ENCODE measurements at places on chromosomes 5 and 9.
A peak's percentile ranks its signal among the peaks of the same experiment; 100 is the strongest.

- DNase-seq, result peak; percentile 38
Measured at GRCh38 chr9:137171149-137171900, 531 bp downstream of the TMEM210 start.

DNA sequence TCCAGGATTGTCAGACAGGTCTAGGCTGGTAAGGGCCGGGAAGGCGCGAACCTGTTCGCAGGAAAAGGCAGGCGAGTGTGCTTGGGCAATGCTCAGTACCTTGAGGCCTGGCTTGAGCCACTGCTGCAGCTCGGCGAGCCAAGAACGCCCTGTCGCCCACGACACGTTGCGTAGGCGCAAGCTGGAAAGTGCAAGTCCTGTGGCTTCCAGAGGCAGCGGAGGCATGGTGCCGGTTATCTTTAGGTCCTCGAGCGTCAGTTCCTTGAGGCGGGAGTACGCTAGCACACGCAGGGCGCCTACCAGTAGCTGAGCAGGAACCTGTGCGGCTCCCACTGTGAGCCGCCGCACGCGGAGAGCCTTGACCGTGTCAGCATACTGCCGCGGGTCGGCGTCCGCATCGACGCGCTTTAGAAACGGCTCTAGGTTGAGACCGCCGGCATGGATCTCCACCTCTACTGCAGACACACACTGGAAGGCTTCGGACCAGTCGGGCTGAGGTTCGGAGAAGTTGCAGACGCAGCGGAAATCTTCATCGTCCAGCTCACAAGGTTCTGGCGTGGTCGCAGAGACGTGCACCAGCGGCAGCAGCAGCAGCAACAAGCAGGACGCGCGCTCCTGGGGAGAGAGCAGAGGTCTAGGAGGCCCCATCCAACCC is 482 bp downstream of the CD14 start:
- DNase-seq, result peak; percentile 40

DNA sequence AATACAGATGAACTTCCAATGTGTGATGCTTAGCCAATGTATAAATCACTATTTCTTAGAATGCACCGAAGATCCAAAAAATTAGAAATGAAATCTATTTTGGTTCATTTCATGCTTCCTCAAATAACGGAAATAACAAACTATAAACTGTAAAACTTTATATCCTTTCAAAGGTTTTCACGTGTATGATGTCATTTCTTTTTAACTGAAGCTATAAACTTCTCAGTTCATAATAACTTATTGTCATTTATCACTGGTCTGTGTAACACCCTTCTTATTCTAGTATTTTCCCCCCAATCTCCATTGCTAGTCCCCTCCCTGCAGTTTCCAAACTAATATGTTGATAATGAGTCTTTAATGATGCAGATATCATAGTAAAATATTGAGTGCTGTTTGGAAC is 36.4 kb downstream of the DMRT2 start:
- no peak for DNase-seq

DNA sequence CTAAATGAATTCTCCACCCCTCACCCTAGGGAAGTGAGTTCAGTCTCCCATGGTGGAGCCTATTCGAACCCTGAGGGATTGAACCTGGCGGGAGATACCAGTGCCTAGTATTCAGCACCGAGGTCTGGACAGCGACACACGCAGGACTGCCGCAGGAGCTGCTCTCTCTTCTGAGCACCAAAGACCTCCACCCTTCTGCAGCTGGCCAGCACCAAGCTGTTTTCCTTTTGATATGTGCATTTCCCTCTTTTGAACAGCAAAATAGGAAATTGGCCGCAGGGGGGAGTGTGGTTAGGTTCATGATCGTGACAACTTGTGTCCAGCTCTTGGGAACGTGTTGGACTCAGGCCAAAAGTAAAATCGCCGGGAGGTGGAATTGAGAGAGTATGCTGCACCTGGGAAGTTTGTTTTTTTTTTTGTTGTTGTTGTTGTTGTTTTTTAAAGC is 1.2 kb upstream of the PCSK1 start:
- DNase-seq, result peak; percentile 28

DNA sequence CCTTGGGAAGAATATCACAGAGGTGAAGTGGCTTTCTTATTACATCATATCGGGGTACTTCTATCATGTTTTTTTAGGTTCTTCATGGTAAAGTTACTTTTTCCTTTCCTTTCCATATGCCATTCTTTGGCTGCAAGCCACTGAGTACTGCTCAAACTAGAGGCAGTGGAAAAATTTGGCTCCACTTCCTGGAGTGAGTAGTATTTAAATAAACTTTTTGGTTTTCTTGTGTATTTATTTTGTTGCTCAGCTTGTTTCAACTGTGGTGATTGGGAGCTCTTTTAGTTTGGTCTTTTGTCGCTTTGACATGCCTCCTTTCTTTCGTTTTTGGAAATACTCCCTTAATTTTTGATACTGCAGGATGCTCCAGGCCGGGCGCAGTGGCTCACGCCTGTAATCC is 69.8 kb downstream of the WDR70 start:
- DNase-seq, result no peak

DNA sequence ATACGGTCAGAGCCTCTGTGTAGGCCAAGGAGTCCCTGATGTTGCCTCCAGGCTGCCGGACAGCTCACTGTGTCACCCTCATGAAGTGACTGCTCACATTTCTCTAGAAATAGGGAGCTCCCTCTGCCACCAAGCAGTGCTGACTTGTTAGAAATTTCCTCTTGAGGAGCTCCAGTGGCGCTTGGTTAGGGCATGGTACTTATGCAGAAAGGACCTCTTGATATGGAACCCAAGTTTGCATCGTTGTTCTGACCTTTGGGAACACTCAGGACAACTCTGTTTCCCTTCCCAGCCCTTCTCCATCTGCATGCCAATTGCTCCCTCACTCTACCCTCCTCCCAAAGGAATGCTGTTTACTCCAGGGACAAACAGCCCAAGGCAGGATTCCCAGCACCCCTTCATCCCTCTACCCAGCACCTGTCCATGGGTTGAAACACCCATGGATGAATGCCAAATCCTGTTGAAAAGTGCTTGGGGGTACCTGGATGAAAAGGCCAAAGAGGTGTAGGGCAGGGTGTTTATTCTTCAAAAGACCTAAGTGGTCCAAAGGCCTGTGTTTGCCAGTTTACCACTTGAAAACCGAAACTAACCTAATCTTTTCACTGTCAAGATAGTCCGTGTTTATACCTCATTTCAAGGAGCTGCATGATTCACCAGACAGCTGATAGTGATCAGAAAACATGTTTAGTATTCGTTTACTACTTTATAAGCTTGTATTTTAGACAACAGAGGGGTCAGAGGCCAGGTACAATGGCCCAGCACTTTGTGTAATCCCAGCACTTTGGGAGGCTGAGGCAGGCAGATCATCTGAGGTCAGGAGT is 51.1 kb downstream of the KLF4 start:
- DNase-seq, result no peak

DNA sequence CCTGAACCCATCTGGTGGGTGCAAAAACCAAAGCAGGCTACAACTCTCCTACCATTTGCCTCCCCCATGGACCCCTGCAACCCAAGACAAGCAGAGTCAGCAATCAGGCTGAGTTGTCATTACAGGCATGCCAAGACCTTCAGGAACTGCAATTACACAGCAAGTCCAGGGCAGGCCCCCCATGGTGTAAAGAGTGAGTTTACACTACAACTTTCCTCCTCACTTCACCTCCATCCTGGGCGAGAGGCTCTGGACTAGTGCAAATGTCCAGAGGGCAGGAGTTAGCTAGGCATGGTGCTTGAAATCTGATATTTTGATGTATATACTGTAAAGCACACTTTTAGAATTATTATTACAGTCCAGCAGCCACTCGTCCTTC is 7.0 kb upstream of the P4HA2 start:
- no peak for DNase-seq

GRCh38 chr5:1011741-1012312 is 3.2 kb downstream of the NKD2 start:
- no peak for DNase-seq

- DNase-seq, result no peak
Measured at GRCh38 chr5:84779186-84779585, 394.5 kb upstream of the EDIL3 start.
